ENCODE measurements at places on chromosomes 12 and 14.

GRCh38 chr12:131151558-131152345 lies 198.0 kb downstream of the ADGRD1 start:
- DNase-seq: no peak

DNA sequence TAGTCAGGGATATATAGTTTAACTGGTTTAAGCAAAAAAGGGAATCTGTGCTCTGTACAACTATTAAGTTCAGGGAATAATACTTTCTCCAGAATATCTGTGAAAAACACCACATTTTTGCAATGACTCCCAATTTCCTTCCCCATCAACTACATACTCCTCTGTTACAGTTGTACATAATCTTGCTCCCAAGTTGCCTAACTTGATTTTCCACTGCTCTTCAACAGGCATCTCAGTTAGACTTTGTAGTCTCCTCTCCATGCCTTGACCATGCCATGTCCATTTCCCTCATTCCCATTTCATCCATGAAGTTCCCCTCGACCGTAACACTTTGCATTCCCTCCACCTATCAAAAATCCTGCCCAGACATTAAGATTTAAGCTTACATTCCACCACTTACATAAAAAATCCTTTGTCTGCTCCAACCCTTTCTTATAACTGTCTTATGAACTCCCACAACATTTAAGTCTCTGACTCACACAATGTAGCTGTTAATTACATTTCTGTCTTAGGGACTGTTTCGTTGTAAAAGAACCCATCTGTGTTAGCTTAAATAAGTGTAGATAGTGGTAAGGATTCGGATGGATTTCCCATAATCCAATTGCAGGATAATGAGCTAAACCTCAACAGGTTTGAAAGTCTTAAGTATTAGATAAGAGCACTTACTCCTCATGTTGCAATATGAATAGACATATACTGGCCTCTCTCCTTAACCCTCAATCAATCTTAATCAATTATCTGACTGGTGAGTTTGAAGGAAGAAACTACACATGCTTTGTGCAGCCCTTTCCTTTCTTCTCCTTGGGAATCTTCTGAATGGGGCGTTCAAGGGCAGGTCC lies 156.5 kb downstream of the PAWR start:
- DNase-seq: no peak

DNA sequence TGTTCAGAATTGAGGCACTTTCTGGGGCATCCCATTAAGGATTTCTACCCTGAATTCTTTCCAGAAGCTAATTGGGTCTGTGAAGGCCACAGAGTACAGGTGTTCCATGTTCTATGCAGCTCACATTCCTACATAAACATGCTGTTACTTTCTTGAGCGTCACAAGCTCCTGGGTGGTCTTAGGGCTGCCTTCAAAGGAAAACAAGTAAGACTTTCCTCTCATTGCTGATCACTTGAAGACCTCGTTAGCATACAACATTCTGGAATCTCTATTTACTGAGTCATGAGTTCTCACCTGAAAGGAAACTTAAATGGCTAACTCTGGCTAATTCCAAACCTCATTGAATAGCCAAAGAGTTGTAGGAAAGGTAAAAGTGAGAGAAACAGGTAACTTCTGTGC lies 63.0 kb upstream of the HMGA2 start:
- DNase-seq: no peak

GRCh38 chr12:52231305-52232202 lies 1.5 kb upstream of the KRT7 start:
- DNase-seq: no peak

DNA sequence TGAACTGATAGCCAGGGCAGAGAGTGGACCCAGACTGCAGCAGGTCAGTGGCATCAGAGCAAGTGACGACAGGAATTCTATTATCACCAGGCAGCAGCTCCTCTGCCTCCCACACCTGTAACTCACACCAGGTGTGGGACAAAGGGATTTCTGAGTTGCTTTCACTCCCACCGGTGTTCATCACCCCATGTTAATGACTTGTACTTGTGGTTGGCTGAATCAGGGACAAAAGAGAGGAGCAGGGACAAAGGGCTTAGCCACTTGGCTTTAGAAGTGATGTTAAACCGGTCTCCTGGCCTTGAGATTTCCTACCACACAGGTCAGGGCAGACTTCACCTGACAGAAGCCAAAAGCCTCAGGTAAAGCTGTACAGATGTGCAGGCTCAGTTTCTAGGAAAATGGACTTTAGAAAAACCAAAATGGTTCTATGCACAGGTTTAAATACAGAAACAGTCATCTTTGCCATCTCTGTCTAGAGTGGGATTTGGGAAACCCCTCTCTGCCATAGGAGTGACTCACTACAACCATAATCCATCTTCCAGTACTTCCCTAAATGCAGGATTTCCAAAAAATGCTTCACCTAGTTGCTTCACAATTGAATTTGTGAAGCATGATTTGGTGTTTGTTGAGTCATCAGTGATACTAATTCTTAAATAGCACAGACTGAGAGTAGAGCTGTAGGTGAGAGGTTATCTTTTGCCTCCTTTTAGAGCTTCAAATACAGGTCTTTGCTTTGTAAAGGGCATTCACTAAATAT lies 158.5 kb downstream of the PRKCH start:
- DNase-seq: no peak
